CD4-positive, CD25-positive, alpha-beta regulatory T cell (primary cell): ENCODE measurements at places on chromosomes 2 and 18.

DNA sequence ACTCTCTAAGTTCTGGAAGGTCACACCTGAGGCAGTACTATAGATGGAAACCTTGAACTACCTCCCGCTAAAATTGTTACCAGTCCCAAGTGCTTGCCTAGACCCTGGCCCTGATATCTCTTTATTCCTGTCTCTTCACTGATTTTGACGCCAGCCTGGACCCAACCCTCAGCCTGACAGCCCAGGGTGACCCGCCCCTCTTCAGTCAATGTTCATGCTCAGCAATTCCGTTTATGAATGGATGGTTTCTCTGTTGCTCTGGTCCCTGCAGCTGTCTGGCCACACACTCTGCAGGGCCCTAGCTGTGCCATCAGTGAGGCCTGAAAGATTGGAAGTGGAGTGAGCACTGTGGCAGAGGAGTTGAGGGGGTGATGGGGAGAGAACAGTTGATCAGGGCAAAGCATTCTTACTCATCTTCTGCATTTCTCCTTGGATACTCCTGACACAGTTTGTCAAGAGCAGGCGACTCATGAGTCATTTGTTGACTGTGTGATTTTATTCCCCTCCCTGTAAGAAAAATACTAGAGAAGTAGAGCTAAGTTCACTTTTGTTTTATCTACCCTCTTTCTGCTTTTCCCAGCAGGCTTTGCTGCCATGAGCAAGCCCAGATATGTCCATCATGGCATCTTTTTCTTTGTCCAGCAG, 46.0 kb downstream of the NPAS2 start:
- no peak for DNase-seq

- peak; percentile 7 for DNase-seq
Observed at GRCh38 chr18:32919799-32920198, 147.0 kb upstream of the KLHL14 start.

DNA sequence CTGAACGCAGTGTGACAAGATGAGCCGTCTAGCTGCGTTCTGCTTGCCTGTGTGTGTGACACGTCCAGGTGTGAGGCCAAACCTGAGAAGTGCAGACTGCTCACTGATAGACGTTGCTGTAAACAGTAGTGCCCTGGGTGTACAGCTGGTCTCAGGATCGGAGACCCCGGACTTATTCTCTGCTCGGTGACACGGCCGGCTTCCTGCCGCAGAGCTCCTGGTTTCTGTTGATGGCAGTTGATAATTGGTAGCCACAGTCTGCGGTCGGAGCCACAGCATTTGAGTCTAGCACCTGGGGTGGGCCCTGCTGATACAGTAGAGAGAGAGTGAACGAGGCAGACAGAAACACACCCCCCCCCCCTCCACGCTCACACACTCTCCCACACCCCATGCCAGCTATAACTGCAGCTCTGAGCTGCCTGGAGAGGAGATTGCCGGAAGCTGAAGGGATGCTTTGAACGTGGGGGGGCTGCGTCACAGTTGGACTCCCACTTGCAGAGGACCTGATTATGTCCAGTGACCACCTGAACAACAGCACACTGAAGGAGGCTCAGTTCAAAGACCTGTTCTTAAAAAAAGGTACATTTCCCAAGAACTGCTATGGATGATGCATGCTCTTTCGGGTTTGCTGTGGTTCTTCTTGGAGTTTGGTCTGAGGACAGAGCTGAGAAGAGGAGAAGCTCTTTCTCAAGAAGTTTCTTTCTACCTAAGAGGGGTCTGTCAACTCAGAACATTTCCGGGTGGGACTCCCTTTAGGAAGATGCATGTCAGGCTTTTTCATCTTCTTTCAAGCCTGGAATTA, 114.0 kb downstream of the FAM210A start:
- DNase-seq, result peak; percentile 74

GRCh38 chr18:74476140-74476539, 19.0 kb upstream of the DIPK1C start:
- DNase-seq, result no peak

DNA sequence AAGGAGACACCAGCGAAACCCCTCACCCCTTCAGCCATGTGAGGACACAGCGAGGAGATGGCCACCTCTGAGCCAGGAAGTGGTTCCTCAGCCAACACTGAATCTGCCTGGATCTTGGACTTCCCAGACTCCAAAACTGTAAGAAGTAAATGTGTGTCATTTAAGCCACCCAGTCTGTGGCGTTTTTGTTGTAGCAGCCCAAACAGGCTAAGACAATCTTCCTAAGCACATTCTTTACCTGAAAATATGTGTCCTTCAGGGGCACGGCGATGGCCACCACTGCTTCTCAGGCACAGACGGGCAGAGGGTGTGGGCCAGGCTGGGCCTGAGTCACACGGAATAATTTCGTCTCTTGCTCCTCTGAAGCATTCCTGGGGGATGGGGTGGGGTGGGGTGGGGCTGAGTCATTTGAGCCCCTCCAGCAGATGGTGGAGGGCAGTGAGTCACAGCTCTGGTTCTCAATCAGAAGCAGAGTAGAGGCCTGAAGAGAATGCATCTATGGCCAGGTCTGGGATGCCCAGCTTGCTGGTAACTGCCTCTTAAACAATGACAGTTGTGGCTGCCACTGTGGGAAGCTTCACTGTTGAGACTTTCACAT, 142.4 kb downstream of the CAPN13 start:
- no peak for DNase-seq

DNA sequence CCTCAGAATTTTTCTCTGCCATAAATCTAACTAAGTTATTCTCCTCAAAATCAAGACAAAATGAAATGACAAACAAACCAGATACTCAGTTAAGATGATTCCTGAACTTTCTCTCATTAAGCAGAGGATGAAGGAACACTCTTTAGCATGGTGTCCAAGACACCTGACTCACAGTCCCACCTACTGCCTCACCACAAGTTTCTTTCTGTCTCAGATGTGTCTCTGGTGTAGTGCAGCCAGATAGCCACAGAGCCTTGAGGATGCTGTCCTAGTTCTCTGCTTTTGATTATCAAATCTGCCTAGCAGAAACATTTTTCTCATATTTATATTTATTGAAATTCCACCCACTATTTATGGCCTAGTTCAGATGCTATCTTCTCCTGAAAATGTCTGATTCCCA, 103.6 kb upstream of the TMEM200C start:
- no peak for DNase-seq

GRCh38 chr2:240994171-240994896, 4.1 kb upstream of the SNED1 start:
- no peak for DNase-seq

DNA sequence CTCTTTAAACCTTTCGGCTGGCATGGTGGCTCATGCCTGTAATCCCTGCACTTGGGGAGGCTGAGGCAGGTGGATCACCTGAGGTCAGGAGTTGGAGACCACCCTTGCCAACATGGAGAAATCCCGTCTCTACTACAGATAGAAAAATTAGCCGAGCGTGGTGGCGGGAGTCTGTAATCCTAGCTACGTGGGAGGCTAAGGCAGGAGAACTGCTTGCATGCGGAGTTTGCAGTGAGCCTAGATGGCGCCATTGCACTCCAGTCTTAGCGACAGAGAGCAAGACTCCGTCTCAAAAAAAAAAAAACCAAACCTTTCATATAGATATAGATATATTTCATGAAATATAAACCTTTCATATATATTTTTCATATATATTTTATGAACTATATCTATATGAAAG, 864.7 kb downstream of the TRIB2 start:
- no peak for DNase-seq

- DNase-seq, result no peak
Observed at GRCh38 chr18:62018034-62018758, 125.4 kb upstream of the RNF152 start.

DNA sequence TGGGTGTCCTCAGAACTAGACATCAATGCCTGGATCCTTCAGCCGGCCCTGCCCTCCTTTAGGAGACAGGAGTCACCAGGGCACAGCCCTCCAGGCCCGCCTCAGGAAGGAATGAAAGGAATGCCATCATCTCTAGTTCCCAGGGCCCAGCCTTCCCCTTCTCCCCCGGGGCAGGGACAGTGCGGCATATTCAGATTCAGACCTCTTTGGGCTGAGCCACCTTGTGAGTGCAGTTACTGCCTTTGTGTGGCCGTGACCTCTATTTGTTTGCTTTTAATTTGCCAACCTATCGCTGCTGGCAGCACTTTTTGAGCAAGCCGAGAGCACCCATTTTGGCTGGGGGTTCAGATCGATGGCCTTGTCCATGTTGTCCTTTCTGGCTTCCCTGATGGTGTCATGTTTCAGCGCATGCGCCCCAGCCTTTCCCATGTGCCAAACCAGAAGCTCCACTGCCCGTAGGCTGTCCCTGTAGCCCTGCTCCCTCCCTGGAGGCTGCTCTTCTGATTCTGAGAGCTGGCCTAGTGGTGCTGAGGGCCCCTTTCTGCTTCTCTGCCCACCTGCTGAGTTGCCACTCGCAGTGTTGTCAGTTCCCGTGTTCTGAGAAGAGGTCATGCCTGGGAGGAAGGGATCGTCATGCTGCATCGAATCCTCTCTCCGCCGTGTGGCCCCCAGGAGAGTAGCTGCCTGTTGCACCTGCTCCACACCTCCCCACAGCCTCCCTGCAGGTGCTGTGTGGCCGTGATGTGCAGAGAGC, 10.9 kb downstream of the ANKRD23 start:
- DNase-seq, result no peak

DNA sequence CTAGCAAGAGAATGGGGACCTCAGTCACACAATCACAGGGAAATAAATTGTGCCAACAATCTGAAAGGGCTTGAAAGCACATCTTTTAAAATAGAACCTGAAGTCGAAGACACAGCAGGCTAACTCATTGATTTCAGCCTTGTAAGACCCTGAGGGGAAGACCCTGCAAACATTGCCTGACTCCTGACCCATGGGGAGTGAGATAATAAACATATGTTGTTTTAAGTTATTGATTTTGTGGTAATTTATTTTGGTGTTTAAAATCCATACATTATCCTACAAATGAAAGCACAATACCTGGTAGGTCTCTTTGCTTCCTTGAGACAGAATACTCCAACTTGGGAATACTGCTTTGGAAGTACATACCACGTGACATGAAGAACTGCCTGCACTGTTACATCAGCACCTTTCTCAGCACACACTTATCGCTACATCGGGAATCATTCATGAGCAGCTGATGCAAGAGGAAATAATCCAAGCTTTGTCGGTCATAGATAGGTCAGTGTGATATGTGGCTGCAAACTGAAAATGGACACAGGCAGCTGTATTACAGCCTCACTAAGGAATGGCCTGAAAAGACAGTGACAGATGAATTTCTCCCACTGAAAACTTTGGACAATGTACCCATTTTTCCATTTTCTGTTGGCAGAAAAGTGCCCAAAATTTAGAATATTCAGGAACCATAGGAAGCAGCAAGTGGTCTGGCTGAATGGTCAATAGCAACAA, 494.5 kb upstream of the MAP2 start:
- DNase-seq, result no peak

DNA sequence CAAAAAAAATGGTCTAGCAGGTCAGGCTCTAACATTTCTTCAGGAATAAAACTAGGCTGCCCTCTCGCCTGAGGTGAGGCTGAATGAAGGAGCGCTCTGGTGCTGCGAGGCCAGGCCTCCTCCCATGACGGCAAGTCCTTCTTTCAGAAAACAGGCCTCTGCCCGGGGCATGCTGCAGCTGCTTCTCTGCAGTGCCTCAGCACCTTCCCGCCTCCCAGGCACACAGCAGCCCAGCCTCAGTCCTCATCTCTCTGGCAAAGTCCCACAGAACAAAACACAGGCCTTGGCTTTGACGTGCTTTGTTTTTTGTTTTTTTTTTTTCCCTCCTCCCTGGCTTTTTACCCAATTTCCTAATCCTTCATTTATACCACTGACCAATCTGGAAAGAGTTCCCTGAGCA, 74.8 kb downstream of the BCL11A start:
- DNase-seq, result no peak

- no peak for DNase-seq
Observed at GRCh38 chr18:63648241-63648640, 4.2 kb upstream of the SERPINB4 start.

DNA sequence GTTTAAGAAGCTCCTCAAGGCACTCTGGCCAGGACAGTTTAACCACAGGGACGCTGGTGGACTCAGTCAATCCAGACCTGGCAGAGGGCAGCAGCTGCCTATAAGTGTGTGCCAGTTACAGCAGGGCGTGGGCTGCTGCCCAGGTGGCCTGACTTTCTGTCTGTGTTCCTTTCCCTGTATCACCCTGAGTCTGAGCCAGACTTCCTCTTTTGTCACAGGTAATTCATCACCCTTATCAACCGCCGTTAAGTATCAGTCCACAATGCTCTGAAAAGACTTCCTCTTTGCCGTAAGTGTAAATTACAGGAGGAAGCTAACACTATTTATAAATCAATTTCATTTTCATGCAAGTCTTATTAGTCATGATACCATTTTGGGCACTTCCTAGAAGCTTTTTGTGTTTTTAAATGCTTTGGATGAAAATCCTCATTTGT, 7.0 kb downstream of the LPIN1 start:
- DNase-seq, result peak; percentile 80

- DNase-seq, result no peak
Observed at GRCh38 chr2:176648700-176649297, 379.6 kb downstream of the MTX2 start.

- peak; percentile 13 for DNase-seq
Observed at GRCh38 chr2:28178946-28179345, 213.7 kb upstream of the FOSL2 start.

- DNase-seq, result no peak
Observed at GRCh38 chr18:3985664-3986063, 469.4 kb downstream of the DLGAP1 start.

- no peak for DNase-seq
Observed at GRCh38 chr2:29260142-29260772, 145.0 kb downstream of the CLIP4 start.

DNA sequence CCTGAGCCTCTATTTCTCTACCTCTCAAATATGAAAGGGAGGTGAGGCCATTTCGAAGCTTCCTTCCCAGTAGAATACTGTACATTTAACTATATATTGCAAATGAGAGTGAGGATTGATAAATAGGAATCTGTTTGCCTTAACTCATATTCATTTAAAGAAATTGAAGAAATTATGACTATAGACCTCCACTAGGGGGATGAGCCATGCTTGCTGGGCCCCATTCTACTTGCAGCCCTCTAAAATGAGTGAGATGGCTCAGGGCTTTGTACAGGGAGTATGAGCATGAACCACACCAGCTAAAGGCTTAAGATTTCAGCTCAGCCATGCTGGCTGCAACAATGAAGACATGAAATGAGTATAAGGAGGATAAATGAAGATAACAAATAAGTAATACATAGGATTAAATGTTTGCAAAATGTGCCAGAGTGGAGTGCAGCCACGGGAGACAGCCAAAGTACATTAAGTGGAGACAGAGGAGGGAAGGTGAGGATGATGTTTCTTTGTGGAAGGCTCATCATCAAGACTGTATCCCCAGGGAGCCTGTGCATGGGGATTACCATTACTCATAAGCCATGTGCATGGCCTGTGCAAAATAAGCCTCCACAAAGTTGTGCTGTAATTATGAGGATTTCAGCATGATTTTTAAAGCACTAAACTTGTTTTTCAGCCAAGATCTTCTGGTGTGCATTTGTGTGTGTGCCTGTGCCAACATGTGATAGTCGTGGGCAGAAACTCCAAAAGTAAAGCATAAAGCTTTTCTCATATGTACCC, 300.8 kb downstream of the CNTNAP5 start:
- no peak for DNase-seq

DNA sequence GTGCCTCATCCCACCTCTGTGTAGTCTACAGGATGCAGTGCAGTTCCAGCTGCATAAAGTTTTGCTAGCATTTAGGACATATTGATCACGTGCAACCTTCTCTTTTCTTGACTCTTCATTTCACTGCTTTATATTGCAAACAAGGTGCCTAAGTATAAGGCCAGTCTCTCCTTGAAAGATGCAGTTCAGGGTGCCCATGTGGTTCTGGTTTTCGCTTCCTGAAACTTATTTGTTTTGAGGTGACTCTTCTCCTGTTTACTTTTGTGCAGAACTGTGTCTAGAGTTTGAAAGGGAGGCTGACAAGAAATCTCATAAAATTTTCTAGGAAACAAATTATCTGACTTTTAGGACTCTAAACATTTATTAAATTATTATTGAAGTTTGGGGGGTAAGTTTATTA, 189.9 kb downstream of the UBE2E3 start:
- DNase-seq, result no peak
